Stimulated activated CD4-positive, alpha-beta T cell treated with anti-CD3 and anti-CD28 coated beads, Interleukin-1b, Interleukin-23, amount 100 ng/mL, for 4 hours (primary cell): ENCODE measurements at places on chromosomes 5 and 9.
A peak's percentile ranks its signal among the peaks of the same experiment; 100 is the strongest.

GRCh38 chr5:37717613-37718431, 122.0 kb downstream of the GDNF start:
- DNase-seq, result no peak

DNA sequence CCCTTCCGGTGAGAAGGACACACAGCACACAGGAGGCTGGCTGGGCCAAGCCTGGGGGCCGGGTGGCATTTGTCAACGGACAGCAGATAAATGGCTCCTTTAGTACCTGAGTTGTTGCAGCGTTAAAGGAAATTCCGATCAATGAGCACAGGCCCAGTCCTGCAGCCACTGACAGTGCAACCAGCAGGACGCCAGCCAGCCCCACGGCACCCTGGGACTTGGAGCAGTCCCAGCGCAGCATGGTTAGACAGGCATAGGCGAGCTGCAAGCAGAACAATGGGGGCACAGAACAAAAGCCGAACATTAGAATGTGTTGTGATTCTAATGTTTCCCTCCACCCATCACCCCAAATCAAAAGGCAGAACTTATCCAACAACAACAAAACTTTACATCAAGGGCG, 39.3 kb downstream of the PTCH1 start:
- DNase-seq, result no peak

- no peak for DNase-seq
Measured at GRCh38 chr5:16889203-16889971, 46.7 kb downstream of the MYO10 start.

DNA sequence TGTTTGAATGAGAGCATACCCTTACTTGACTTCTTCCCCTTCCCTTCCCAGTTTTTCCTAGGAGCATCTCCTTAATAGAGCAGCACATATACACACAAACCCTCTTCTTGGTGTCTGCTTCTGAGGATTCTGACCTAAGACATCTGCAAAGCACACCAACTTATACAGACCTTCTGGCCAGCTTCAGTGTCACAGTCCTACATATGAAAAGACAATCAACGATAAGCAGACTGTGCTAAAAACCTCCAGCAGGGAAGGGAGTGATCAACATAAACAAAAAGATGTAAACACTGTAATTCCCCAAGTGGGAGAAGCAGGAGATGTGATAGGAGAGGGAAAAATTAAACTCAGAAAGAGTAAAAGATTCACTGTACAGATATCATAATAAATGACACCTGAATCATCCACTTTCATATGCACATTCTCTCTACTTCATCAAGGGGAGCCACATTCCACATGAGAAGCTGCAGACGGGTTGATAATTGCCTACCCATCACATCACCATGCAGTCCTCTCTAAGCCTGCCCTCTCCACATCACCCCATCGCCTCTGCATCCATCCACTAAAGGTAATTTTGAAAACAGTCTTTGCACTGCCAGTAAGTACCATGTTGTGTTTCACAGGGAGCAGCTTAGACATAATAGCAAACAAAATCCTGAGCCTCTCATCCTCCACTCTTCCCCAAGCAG, 13.0 kb downstream of the APBA1 start:
- no peak for DNase-seq

DNA sequence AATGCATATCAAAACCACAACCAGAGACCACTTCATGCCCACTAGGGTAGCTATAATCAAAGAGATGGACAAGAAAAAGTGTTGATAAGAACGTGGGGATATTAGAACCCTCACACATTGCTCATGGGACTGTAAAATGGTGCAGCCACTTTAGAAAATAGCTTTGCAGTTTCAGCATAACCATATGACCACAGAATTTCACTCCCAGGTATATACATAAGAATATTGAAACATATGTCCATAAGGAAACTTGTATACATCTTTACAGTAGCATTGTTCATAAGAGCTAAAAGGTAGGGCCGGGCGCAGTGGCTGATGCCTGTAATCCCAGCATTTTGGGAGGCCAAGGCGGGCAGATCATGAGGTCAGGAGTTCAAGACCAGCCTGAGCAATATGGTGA, 56.4 kb downstream of the S1PR3 start:
- DNase-seq, result no peak

GRCh38 chr9:93058355-93059010, at the start of gene SUSD3:
Gene SUSD3 (plus strand): TSS chr9:93058701. CDS start chr9:93058743, 42 bp downstream.
- DNase-seq, result peak; percentile 52

DNA sequence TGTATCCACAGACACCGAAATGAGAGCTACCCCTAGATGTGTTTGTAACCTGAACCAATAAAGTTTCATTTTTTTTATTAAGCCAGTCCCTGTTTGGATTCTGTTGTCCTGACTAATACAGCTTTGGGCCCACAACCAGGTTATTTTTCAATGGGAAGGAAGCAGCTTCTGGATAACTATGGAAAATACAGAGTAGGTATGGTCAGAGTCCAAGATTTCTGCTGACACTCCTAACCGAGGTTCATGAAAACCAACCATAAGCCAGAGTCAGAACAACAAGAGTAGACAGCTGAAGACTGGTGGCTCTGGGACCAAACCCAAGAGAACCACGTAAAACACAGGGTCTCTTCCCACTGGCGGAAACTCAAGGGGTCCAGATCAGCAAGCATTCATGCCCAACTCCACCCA, 10.8 kb downstream of the KLF9 start:
- no peak for DNase-seq

- no peak for DNase-seq
Measured at GRCh38 chr5:31987985-31988710, 186.0 kb downstream of the GOLPH3 start.

GRCh38 chr5:141373673-141374317, at the start of gene PCDHGA6:
Gene PCDHGA6 (plus strand): TSS chr5:141373891. CDS start chr5:141374084, 193 bp downstream.
- no peak for DNase-seq

GRCh38 chr5:38151878-38152277, 106.5 kb upstream of the EGFLAM start:
- DNase-seq, result no peak

DNA sequence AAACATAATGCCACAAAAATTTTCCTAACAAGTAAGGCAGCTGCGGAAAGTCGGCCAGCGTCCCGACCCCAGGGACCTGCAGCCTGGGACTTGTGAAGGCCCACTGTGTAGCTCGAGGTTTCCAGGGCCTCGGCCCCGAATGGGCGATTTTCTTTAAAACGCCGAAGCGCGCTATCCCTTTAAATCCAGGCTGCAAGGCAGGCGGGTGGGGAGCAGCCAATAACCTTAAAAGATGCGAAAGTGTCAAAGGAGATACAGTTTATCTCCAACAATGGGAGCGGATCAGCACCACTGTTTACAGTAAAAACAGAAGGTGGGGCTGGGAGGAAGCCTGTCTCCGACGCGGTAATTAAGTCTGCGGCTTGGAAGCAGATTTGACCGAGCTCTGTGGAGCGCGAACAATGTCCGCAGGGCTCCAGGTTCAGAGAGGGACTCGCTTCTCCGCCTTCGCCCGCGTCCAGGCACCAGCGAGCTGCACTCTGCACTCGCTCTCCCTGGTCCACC, 1.7 kb upstream of the ZSWIM6 start:
- no peak for DNase-seq

- no peak for DNase-seq
Measured at GRCh38 chr9:21933865-21934264, 60.3 kb downstream of the CDKN2A start.

DNA sequence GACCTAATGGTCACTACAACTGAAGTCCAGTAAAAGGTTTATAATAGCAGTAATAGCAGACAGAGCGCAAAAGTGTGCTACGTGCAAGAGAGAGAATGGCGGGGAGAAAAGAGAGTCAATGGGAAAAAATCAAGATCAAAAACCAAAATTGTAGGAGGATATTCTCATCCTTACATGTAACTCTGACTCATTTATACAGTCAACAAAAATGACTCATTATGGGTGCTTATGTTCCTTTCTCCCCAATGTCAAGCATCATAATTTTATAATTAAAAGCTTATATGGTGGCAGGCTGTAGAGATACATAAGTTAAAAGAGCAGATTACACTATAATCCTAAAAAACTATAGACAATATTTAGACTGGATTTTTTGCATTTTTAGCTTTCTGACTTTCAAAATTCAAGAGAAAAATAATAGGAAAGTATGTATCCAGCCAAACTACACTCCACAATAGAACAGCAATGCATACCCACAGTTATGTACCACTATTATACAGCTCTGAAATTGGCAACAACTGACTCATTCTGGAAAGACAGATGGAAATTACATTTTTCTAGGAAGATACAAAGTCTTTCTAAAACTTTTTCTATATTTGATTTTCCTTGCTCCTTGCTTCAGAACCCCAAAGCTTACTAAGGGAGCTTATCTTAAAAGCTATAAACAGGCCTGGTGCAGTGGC, 78.4 kb downstream of the PLPP1 start:
- DNase-seq, result no peak

GRCh38 chr9:134626069-134626423, 15.6 kb upstream of the COL5A1 start:
- no peak for DNase-seq

GRCh38 chr9:81814794-81815464, 113.3 kb upstream of the SPATA31D4 start:
- DNase-seq, result no peak

- no peak for DNase-seq
Measured at GRCh38 chr5:132093271-132093670, 19.7 kb downstream of the CSF2 start.

GRCh38 chr9:87554976-87555375, 57.3 kb downstream of the DAPK1 start:
- no peak for DNase-seq

DNA sequence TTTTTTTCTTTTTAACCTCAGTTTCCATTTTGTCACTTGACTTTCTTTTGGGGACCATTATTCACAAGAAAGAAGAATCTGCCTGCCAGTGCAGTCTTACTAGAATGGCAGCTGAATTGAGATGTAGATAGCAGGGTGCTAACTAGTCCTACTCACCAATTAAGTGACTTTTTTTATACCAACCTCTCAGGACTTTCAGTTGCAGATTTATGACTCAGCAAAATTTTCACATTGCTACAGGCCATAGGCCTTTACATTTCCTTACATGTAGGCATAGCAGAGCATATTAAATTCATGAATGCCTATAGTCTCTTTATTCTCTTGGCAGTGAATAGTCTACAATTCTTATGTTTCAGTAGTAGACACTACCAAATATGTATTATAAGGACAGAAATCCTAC, 54.0 kb upstream of the FKTN start:
- no peak for DNase-seq

GRCh38 chr5:126509339-126509738, 85.7 kb downstream of the ALDH7A1 start:
- DNase-seq, result no peak

GRCh38 chr9:75152416-75152815, 64.1 kb downstream of the OSTF1 start:
- DNase-seq, result peak; percentile 7

DNA sequence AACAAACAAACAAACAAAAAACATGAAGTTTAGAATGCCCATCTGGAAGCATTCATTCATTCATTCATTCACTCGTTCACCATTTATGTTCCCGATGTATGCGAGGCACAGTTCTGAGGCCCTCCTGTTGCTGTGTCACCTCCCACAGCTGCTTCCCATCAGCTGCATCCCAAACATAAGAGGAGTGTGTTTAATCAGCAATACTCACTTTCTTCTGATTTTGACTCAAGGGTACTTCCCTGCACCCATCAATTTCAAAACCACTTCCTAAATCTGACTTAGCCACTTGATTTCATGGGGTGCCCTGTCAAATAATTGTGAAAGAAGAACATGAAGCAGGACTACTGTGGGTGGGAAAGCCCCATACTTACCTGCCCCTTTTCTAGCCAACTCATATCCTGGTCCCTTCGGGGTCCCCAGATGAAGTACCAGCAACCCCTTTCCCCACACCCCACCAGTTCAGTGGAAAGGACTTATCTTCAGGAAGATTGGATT, 128.0 kb upstream of the IL12B start:
- DNase-seq, result no peak

DNA sequence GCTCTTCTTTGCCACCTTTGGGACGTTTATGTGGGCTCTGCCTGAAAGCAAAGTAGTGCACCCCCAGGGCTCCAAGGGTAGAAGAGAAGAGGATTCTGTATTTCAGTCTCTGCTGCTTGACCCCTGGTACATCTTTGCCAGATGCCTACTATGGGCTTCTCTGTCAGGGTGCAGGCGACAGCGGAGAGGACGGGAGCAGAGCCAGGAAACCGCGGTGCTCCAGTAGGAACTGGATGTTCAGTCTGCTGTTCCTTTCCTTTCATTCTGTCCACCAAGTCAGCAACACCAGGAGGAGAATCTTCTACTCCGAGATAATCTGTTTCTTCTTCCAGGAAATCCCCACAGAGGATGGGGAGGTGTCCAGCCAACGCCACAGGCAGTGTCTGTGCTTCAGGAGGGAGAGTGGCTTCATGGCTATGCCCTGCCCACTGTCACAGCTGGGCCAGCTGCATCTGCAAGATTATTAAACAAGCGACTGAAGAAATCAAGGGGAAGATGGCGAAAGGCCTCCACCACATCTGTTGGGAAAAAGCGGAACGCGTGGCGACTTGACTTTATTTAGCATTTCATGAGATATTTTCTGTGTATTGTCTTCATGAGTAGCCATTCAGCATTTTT, 398.3 kb downstream of the IRX1 start:
- DNase-seq, result no peak

DNA sequence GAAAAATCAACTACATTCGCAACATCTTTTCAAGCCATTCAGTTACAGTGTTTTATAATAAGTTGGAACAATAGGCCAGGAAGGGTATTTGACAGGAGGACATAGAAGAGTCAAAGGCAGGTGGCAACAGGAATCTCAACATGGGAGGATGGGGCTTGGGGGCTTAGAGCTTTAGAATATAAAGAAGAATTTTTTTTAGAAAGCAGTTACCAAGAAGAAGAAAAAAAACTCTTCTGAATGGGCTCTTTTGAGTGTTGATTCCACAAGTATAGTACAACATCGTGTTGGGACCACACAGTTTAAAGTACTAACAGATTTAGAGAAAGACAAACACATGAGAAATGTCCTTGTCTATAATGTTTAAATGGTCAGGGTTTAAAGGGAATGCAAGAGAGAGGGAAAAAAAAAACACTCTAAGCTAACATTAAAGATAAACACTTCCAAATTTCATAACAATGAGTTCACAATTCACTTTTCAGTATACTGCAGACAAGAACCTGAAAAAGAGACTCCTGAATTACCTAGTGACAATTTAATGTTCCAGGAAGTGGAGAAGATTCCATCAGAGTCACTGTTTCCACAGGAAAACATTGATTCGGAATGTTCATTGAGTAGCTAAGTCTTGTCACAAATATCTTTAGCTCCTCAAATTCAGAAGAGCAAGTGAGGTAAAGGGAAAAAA, 282.3 kb downstream of the DEPDC1B start:
- no peak for DNase-seq
